ENCODE measurements at places on chromosomes 16 and 17.

DNA sequence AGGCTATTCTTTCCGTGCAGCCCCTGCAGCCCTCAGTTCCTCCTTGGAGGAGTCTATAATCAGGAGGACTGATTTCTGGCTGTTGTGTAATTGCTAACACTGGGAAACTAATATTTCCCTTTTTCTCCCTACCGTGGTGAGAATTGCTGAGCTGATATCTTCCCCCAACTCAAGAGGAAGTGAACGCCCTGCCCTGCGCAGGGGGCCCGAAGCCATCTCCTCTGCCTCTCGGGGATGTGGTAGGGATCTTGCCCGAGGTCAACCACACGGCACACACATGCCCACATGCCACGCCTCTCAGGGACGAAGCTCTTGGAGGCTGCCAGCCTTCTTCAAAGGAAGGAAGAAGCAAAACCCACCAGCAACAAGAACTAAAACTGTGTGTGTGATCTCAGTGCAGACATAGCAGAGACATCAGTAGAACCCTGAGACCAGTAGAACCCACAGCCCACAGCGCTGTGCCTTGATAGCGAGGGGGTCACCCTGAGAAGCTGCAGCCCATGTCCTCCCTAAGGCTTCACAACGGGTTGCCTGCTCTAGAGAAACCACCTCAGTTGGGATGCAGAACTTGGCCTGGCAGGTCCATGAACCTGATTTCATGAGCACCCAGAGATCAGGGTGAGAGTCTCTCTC lies 8.9 kb upstream of the ULK2 start:
- no peak for DNase-seq

DNA sequence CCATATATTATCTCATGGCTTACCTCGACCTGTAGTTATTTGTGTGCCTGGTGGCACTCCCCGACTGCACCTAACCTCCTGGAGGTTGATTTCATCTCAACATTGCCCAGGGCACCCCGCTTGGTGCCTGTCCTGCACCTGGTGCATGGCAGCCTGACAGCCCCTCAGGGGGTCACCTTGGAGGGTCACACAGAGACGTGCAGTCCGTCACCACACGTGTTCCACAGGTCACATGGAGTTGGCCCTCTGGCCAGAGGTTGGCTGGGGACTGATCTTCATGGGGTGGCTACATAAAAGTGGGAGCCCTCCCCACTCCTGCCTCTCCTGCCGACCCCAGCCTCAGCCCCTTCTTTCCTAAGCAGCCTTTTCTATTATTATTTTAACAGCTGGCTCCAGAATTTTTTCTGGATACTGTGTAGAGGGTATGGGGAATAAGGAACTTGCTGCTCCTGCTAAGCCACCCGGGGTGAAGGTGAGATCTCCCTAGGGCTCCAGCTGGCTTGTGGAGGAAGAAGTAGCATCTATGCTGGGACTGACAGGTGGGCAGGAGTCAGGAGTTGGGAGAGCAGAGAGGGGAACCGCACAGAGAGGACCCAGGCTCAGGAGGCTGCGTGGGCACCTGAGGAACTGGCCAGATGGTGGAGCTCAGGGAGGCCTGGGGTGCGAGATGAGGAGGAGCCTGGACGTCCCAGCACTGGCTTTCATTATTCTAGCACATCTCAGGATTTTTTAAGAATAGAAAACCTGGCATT lies 12.5 kb upstream of the NKD1 start:
- DNase-seq = no peak

DNA sequence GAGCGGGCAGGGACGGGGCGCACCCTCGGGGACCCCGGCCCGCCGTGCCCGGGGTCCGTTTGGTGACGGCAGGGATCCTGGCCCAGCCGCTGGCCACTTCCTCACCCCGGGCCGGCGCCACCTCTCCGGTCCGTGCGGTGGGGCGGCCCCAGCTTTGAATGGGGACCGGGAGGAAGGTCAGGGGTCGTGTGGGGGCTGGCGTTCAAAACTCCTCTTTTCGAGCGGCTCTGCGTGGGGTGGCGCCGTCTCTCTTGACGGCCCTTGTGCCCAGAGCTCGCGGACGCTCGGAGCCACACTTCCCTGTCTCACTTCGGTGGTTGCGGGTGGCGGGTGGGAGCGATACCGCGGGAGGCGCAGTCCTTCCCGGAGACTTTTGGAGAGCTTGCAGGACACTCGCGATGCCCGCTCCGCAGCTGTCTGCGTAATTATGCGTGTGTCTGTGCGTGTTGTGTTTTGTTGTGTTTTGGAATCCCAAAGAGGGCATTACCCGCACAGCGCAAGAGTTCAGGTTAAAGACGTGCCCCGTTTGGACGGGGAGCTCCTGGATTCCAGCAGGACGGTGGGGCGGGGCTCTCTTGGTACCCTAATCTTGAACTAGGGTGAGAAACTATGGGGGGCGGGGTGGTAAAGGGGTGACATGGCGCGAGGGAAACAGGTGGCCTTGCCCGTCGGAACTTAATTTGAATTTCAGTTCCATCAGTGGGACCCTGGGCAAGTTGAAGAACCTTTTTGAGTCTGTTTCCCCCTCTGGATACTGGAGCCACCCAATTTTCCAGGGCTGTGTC lies 637 bp downstream of the PLCG2 start:
- no peak for DNase-seq

GRCh38 chr16:4524571-4524970 lies 14.0 kb downstream of the CDIP1 start:
- no peak for DNase-seq

DNA sequence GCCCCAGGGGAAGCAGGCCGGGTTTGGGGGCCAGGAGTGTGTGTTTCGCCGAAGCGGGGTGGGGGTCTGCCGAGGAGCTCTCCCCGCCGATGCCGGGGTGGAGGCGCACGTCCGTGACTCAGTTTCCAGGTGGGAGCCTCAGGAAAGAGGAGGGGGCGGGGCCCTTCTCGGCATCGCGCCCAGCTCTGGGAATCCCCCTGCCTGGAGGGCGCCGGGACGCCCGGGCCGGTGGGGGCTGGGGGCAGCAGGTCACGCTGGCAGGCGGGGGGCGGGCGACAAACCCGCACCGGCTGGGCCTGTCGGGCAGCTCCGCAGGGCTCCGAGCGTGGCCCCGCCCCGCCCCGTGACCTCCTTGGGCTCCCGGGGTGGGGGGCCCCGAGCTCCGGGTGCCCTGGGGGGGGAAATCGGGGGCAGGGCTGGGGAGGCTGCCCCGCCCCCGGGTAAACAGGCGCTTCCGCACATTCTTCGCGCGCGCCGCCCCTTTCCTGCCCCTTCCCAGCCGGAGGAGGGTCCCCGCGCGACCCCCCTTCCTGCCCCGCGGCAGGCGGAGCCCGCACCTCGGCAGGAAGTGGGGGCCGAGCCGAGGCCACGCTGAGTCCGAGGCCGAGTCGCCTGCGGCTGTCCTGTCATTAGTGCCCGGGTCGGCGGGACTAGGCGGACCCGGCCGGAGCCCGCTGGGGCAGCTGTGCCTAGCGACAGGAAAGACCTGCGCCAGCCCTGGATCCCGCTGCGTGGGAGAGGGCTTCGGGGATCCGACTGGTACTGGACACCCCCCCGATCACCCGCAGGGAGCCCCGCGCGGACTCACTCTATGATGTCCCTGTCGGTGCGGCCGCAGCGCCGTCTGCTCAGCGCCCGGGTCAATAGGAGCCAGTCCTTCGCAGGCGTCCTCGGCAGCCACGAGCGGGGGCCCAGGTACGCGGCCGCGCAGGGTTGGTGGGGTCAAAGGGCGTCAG lies 9.3 kb downstream of the RIPOR1 start:
- peak; percentile 41 for DNase-seq

- DNase-seq = no peak
Measured at GRCh38 chr16:50814052-50814451, 72.2 kb downstream of the CYLD start.

- DNase-seq = no peak
Measured at GRCh38 chr17:44176257-44176656, 5.8 kb downstream of the ASB16 start.

DNA sequence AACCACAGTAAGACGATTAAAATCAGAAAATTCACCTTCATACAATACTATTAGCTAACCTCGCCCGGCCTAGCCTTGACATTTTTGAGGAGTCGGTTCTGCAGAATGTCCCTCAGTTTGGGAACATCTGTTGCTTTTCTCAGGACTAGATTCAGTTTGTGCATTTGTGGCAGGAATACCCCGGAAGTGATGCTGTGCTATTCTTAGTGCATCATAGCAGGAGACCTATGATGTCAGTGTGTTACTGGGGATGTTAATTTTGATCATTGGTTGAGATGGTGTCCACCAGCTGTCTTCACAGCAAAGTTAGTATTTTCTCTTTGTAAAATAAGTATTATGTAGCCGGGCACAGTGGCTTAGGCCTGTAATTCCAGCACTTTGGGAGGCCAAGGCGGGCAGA lies 21.5 kb upstream of the HELZ start:
- no peak for DNase-seq

DNA sequence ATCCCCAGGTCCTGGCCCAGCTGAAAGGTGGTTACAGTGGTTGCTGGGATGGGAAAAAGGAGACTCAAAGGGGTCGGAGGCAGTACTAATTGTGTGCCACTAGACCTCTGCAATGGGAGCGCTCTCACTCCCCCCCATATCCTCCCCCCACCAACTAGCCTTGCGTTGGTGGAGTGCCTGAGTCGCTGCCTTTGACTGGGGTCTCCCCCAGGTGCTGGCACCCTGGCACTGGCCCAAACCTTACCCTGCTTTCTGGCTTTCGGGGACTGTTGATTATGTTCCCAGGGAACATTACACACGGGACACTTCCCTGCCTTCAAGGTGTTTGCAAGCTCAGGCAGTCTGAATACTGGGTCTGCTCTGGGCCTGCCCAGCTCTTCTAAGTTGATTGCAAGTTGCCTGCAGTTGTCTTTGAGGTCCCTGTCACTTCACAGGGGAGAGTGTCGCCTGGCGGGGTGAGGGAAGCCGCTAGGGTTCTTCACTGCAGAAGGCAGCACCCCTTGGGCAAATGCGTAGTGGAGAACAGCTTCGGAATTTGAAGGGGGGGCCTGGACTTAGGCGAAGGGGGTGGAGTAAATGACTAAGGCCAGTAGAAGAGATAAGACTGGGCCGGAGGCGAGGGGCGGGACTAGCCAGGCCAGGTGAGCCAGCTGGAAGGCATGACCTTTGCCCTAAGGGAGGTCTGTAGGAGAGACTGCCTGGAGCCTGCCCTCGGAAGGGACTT lies 98.0 kb downstream of the RAB11FIP4 start:
- no peak for DNase-seq

DNA sequence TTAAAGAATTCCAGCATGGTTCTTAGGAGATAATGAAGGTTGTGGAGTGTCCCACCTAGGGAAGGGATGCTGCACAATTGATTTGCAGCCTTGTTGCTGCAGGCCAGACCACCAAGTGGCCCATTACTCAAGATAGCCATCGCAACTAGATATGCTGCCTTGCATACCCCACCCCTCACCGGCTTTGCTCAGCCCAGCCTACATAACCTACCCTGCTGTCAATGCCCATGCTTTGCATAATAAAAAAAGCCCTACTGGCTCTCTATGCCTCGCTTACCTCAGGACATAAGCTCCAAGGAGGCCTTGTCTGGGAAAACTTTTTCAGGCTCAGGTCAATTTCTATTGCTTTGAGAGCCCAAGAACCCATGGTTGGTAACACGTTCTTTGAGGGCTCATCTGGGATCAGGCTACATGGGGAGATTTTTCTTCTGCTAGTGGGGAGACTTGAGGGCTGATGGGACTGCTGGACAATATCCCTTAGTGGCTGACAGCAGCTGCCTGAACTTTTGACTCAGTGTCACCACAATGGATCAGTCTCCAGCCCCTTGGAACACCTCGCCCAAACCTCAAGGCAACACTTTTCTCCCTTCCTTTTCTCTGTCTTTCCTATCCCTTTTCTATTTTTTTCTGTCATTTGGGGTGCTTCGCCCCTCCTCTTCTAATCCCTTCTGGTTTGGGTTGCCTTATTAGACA lies 38.3 kb downstream of the SCPEP1 start:
- DNase-seq = no peak

DNA sequence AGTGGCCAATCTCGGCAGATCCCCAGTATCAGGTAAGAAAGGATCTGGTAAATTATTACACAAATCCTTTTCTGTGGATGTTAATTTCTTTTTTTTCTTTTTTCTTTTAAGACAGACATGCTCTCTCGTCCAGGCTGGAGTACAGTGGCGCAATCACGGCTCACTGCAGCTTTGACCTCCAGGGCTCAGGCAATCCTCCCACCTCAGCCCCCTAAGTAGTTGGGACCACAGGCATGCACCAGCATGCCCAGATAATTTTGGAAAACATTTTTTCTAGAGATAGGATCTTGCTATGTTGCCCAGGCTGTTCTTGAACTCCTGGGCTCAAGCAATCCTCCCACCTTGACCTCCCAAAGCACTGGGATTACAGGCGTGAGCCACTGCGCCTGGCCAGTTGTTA lies 54.0 kb downstream of the GAS7 start:
- DNase-seq = no peak

DNA sequence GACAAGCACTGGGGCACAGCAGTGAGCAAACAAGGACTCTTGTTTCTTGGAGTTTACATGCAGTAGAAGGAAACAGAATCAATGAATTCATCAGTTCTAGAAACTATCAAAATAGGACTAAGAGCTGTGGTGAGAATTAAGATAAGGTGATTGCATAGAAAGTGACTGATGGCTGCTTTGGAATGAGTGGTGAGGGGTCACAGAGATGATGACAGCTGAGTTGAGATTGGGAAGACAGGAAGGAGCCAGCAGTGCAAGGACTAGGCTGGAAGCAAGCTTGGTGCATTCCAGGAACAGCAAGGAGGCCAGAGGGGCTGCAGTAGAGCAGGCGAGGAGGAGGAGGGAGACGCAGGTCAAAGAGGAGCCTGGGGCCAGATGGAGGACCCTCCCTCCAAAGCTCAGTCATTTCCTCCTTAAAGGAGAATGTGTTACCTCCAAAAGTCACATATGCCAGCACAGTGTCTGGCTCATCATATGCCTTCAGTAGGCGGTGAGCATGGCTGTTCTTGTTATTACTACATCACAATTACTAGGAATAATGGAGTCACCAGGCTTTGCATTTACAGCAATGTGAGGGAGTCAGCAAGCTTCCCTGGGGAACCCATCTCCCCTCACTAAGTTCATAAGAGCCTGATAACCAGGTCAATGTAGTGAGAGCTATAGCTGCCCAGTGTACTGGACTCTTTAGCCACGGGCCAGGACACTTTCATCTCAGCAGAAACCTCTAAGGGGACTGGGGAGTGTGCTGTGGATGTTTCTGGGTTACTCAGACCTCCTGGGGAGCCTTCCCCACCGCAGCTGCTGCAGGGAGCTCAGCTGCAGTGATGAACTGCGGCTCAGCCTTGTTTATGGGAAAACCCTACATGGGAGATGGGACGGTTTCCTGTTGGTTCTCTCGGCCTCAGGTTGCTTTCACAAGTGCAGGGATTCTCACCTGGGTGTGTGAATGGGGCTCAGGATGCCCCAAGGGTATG lies 157.2 kb downstream of the SEC14L1 start:
- no peak for DNase-seq

- DNase-seq = no peak
Measured at GRCh38 chr17:66443606-66444005, 141.2 kb downstream of the PRKCA start.

DNA sequence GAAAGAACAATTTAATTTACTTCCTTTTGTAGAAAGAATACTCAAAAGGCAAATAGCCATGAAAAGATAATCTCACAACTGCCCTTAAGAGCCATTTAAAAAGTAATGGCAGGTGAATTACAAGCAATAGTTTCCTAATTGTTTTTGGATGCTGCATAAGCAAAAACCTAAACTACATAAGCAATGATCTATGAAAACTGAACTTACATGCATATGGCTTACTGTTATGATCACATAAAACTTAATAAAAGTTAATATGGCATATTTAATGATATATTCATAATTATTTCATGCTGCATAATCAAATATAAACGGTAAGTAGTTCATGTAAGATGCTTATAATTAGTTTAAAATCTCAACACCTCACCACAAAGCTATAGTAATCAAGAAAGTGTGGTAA lies 18.6 kb downstream of the BRCA1 start:
- no peak for DNase-seq

Data from SW 1271 (cell line).